ENCODE measurements at places on chromosomes 2 and 18. TPM values are rescaled to one million over a fixed set of nuclear protein-coding genes. Genes with fewer than 3 reads are reported as not detected.

ERCC3 gene
- polyA plus RNA-seq: 18.2 TPM

CWC22 gene
- polyA plus RNA-seq: 11.1 TPM

ARHGAP15 gene
- polyA plus RNA-seq: 13.4 TPM

NYAP2 gene
- 0.21 TPM for polyA plus RNA-seq

SMAD7 gene
- 11.8 TPM for polyA plus RNA-seq

EGR4 gene
- polyA plus RNA-seq: 0.30 TPM
